Activated CD8-positive, alpha-beta memory T cell treated with anti-CD3 and anti-CD28 coated beads, Interleukin-2, amount 10 ng/mL, durations not matched to agents 7 days and 5 days (primary cell): ENCODE measurements at places on chromosomes 7 and 10. TPM values are rescaled to one million over a fixed set of nuclear protein-coding genes. Genes with fewer than 3 reads are reported as not detected.

DNA sequence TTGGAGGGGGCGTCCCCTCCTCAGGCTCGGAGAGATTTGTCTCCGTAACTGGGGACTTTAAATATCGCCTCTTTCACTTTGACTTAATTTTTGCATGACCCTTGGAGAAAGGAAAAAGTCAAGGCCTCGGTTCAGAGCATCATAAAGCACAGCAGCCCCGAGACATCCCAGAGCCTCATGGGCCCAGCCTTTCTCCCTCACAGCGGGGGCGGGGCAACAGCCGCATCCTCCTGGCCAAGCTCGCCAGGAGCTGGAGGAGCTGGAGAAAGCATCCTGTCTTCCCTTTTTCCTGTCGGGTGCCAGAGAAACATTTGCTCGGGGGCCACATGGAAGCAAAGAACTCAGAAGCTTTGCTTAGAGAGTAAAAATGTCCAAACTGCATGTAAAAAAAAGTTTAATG is 43.6 kb upstream of the DPYSL4 start:
- H3K27ac ChIP-seq, result no peak overlapping the region
- H3K36me3 ChIP-seq, result no peaks in the 10 kb centered on the region
- DNase-seq, result no peak
- no peaks in the 10 kb centered on the region for H3K4me1 ChIP-seq
- H3K27me3 ChIP-seq, result peaks cover 8% of the 10 kb centered on the region

- no peaks in the 10 kb centered on the region for H3K36me3 ChIP-seq
- no peak overlapping the region for H3K4me3 ChIP-seq
- DNase-seq, result no peak
Observed at GRCh38 chr7:54345746-54346145, 196.4 kb upstream of the VSTM2A start.

GRCh38 chr10:99908512-99908911 is 101.2 kb downstream of the DNMBP start:
- no peaks in the 10 kb centered on the region for H3K27me3 ChIP-seq
- peaks cover 13% of the 10 kb centered on the region for H3K4me1 ChIP-seq
- H3K36me3 ChIP-seq, result peaks cover 1% of the 10 kb centered on the region
- no peak overlapping the region for H3K27ac ChIP-seq

DNA sequence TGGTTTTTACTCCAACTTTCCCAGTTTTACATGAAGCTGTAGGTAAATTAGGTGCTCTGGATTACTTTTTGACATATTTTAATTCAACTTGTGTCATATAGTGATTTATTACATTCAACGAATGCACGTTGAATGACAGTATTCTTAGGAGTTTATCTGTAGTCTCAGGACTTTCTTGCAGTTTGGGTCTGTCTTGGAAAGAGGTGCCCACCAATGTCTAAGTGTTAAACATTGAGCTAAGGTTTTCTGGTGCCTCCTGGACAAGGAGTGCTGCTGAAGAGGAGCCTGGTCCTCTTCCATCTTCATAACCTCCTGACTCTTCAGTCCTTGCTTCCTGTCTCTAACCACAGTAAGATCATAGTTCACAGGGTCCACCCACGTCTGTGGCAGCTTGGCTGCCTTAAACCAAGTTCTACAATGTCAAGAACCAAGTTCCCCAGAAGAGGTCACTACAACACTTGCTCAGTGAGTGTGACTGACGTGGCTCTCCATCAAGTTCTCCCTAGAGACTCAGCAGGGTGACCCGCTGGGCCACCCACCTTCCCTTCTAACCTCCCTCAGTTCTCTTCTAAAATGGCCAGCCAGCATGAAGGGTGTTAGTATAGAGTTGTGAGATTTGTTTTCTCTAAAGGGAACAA is 6.1 kb downstream of the NPY start:
- no peaks in the 10 kb centered on the region for H3K36me3 ChIP-seq
- H3K27ac ChIP-seq, result no peak overlapping the region
- peaks cover 46% of the 10 kb centered on the region for H3K27me3 ChIP-seq
- peak; percentile 66 for DNase-seq
- H3K4me1 ChIP-seq, result peaks cover 12% of the 10 kb centered on the region

GRCh38 chr7:102875700-102876295 is 37.0 kb upstream of the LRRC17 start:
- H3K27ac ChIP-seq, result no peak overlapping the region
- H3K36me3 ChIP-seq, result peaks cover 6% of the 10 kb centered on the region
- DNase-seq, result peak; percentile 53
- H3K4me1 ChIP-seq, result peaks cover 33% of the 10 kb centered on the region
- H3K27me3 ChIP-seq, result peaks cover 25% of the 10 kb centered on the region
- no peak overlapping the region for H3K4me3 ChIP-seq

DNA sequence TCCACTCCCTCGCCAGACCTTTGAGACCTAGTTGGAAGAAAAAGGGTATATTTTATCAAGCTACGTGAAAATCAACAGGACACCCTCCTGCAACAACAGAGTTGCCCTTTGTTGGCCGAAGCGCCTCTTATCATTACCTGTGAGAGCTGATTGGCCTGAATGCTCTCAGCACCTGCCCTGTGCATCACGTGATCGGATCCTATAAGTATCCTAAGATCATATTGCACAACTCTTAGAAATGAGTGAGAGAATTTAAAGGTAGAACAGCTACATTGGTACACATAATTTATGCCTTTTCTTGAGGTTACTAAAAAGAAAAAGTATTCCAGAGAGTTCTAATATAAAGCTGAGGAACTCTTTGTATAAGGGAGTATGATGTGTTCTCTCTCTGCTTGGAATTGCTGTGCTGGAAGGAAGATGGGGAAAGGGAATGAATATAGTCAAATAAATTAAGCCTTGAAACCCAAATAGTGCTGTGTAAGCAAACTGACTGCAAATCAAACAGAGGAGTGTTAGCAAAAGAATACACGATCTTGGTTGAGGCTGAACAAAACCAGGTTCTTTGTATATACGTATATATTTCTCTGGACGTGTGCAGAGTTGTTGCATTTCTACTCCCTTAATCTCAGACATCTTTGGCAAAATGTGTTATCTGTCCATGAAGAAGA is 69.3 kb downstream of the LRRC4 start:
- no peak overlapping the region for H3K27ac ChIP-seq
- DNase-seq, result no peak
- no peak overlapping the region for H3K4me3 ChIP-seq
- H3K36me3 ChIP-seq, result peaks cover 22% of the 10 kb centered on the region
- H3K4me1 ChIP-seq, result peaks cover 2% of the 10 kb centered on the region

Gene GCK
- not detected for total RNA-seq

Gene EPO
- total RNA-seq, result not detected

Gene PKD2L1
- not detected for total RNA-seq

Gene ECD
- total RNA-seq, result 30.5 TPM

Gene PAX4
- total RNA-seq, result not detected

Gene PTPRZ1
- not detected for total RNA-seq
